ENCODE measurements at places on chromosomes 5 and 9.

DNA sequence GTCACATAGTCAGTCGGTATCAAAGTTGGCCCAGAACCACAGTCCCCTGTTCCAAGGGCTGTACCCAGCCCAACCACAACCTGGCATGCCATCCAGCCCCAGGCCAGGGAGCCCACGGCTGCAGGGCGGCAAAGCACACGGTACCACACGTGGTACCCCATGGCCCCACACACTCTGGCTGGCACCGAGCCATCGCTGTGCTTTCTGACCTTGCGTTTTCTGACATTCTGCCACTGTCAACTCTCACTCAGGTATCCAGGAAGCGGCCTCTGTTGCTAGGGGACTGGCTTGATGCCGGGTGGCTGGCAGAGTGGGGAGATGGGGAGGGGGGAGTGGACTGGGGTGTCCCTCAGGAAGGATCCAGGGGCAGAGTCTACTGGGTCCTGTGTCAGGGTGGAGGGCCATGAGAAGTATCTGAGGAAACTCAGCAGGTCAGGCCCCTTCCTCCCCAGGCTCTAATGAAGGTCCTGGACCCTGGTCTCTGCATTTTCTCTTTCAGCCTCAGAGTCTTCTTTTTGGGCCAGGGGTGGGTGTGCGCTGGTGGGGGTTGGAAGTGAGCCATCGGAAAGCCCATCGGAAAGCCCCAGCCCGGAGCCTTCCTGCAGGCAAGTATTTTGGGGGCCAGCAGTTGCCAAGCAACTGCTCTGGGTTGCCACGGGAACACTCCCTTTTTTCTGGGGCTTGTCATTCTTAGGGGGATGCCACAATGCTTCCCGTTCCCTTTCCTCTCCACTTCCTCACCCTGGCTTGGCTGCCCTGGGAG, 21.0 kb upstream of the RALGDS start:
- DNase-seq, result no peak

GRCh38 chr9:133133681-133134387, 12.8 kb upstream of the RALGDS start:
- peak; percentile 99 for DNase-seq

DNA sequence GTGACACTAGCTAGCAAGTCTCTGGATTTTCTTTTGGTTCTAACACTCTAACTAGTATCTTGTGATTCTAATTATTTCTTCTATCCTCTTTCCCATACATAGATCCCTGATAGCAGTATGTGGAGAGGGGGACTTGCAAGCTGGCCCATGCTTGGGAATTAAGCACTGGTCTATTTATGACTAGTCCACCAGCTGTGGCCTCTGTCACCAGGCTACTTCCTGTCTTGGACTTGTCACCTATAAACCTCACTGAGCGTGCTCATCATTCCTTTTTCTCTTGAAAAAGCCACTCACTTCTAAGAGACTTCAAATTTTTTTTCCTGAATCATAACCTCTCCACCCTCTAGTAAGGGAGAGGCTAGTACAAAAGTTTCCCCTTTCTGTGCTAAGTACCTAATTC, 32.3 kb upstream of the MAMDC2 start:
- DNase-seq, result no peak

- DNase-seq, result no peak
Measured at GRCh38 chr5:113056988-113057387, 80.4 kb downstream of the DCP2 start.

GRCh38 chr5:2173151-2173834, 290.6 kb upstream of the IRX4 start:
- no peak for DNase-seq

DNA sequence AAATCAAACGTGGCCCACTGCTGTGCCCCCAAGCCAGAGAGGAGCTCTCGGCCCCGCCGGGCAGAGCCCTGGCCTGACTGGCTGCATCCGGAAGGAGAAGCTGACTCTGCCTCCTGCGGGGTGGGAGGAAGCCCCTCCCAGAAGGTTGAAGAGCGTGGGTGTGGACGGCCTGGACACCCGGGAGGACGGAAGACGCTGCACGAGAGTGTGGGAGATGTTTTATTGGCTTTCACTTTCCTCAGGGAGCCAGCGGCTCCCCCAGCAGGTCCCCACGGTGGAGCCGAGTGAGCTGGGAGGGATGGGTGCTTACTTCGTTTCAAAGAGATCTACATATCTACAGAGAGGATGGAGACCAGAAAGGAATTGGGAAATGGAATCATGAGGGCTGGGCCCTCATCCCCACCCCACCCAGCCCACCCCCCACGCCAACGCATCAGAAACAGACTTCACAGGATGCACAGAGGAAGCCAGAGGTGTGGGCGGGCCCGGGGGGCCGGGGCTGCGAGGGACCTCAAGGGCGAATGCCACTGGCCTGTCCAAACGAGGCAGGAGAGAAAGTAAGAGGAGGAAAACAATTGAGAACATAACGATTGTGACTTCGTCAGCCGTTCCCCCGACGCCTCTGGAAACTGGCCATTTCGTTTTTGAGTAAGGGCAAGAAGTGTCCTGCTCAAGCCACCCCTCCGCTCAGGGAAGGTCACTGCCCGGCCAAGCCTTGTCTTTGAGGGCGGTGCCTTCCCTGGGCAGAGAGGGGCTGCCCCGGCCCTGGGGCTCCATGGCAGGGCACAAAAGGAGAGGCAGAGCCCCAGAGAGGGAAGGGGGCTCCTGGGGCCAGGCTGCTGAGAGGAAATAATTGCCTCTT, 32.1 kb downstream of the FAM163B start:
- no peak for DNase-seq

All from HuH-7 (cell line).